AG20443 (cell line): ENCODE measurements at places on chromosomes 16 and 17.

DNA sequence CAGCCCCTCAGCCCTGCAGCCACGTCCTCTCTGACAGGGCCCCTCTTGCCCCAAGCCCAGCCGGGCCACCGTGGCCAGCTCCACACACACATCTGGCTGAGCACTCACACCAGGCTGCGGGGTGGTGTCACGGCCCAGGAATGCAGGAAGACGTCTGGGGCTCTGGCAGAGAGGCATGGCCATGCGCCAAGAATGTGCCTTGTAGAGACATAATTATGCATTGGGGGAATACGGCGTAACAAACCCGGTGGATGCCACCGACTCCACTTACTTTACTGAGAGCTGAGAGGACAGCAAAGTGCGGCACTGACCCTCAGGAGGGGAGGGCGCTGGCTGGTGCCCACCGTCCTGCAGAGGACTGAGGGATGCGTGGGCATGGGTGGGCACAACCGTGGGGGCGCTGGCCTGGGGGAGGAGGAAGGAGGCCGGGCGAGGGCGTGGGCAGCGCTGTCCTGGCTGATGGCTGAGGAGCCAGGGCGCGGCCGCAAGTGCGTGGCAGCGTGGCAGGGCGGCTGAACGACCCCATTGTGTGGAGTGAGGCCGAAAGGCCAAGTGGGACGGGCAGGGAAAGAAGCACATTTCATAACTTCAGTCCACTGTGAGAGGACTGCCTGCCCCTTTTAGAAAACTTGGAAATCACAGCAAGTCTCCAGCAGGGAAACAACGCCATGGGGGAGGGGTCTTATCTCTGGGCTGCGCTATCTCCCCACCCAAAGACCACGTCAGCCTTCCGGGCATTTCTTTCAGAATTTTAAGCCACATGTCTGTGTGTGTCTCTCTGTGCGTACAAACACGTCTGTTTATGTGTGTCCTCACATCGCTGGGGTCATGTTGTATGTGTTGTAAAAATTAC lies 30.6 kb downstream of the METRNL start:
- DNase-seq: peak; percentile 93

DNA sequence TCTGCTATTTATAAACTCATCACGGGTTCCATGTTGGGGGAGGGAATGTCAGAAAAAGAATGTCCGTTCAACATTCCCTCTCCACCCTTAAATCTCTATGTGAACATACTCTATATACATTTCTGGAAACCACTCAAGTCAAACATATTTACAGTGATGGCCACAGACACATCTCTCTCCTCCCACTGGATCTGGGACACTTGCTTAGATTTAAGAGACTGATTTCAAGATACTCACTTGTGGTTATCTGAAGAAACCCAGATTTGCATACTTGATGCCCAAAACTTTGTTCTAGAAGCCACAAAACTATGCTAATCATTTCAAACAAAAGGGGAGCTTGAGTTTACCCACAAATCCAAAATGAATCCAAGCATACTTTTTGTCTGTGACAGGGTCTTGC lies 182.9 kb upstream of the SOX9 start:
- no peak for DNase-seq

DNA sequence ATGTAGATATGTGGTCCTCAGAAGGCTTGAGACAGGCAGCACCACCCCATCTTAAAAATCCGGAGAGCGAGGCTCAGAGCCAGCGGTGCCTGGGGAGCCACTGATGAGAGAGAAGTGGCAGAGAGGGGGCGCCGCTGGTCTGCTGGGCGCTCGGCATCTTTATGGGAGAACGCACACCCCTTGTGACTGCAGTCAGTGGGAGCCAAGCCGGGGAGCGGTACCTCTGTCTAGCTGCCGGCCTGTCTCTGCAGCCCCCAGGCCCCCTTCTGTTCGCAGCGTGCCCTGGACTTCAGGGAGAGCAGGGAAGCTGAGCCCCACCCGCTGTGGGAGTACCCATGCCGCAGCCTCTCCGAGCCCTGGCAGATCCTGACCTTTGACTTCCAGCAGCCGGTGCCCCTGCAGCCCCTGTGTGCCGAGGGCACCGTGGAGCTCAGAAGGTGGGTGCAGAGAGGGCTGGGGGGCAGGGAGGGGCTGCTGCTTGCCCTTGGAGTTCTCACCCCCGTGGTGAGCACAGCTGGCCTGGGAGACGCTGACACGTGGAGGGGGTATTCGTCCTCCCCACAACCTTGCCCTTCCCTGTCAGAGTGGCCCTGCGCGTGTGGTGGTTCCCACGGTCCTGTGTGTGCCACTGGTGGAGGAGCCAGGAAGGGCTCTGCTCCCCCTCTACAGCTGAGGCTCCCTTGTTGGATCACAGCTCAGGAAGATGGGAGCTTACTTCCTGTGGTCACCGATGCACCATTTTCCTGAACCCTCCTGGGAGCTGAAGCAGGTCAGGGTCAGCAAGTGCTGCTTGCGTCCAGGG lies 44.8 kb downstream of the PRMT7 start:
- DNase-seq: no peak

- no peak for DNase-seq
These were observed 183.3 kb downstream of the UTP18 start for GRCh38 chr17:51443646-51444045.
